Femur (tissue), 1 donor: ENCODE measurements at places on chromosomes 1 and 21.

DNA sequence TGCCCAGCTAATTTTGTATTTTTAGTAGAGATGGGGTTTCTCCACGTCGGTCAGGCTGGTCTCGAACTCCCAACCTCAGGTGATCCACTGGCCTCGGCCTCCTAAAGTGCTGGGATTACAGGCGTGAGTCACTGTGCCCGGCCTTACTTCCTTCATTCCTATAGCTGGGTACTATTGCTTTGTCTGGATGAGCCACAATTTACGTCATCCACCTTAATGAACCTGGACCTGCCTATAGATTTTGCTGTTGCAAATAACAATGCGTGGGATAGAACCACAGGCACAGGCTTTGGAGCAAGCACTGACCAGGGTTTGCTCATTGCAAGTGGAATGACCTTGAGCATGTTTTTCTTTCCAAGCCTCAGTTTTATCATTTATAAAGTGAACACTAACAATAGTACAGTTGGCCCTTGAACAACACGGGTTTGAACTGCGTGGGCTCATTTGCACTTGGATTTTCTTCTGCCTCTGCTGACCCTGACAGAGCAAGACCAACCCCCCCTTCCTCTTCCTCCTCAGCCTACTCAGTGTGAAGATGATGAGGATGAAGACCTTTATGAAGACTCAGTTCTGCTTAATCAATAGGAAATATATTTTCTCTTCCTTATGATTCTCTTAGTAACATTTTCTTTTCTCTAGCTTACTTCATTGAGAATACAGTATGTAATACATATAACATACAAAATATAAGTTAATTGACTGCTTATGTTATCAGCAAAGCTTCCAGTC lies 33.3 kb upstream of the BECN2 start:
- no peak for DNase-seq

- no peak for DNase-seq
Observed at GRCh38 chr1:189211742-189212141, 1265.9 kb downstream of the BRINP3 start.

DNA sequence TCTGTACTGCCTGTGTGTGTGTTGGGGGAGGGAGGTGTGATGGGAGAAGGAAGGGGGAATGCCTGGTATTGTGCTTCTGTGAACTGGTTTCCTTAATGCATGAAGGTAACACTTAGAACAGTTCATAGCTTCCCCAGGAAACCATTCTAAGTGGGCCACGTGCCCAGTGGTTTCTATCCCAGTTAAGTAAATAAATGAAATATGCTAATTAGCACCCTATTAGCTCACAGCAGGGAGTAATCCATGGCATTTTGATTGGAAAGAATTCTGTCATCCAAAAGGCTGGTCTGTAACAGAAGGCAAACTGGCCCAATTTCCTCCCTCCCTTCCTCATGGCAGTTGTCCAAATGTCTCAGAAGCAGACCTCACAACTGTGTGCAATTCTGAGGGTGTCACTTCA lies 199.3 kb downstream of the TTLL7 start:
- DNase-seq = no peak

GRCh38 chr1:209648931-209649776 lies 3.1 kb downstream of the LAMB3 start:
- no peak for DNase-seq

DNA sequence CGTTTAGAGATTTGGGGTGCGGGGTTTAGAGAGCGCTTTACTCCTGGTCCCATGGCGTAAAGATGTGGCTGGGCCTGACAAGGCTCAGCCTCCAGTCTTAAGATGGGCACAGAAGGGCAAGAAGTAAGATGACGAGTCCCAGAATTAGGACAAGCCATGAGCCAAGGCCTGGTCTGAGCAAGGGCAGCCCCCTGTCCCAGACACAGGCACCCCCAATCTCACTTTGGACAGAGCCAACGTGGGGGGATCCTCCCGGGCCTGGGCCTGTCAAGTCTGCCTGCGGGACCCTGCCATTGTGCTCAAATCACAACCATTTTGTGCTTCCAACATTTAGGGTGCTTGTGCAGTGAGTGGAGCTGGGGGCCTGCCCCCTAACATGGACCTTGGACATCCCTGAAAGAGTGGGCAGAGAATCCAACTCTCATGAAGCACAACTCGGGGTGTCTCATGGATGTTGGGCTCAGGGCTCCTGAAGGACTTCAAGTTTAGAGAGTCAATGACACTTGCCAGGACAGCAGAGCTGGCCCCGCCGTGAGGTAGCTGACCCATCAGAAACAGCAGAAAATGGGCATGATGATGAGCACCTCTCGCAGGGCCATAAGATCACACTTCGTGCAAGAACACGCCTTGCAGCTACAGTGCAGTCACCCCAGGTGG lies 52.6 kb downstream of the KIF21B start:
- DNase-seq = no peak

- DNase-seq = no peak
Observed at GRCh38 chr21:37146320-37147235, 73.5 kb downstream of the TTC3 start.

GRCh38 chr1:158180741-158181576 lies at the start of gene CD1D:
CD1D (plus strand) TSS chr1:158180895; CDS start chr1:158181102, 207 bp downstream.
- DNase-seq = peak; percentile 53

DNA sequence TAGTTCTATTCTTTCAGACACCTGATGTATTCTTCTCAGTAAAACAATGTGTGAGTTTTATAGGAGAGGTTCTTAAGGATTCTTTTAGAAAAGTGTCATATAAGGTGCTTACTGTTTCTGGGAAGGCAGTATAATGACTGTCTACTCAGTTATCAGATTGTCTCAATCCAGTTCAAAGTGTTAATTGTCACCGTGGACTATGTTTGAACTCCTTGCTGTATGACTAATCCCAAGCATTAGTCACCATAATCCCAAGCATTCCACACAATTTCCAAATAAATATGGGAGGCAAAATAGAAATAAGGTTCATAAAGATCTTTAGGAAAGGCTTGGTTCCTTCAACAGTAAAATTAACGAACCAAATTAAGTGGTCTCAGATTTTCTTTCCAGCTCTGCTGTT lies 342.1 kb upstream of the NR5A2 start:
- DNase-seq = no peak

- no peak for DNase-seq
Observed at GRCh38 chr21:38729754-38730379, 75.9 kb upstream of the ETS2 start.

- DNase-seq = no peak
Observed at GRCh38 chr1:204575221-204576190, 59.3 kb downstream of the MDM4 start.

DNA sequence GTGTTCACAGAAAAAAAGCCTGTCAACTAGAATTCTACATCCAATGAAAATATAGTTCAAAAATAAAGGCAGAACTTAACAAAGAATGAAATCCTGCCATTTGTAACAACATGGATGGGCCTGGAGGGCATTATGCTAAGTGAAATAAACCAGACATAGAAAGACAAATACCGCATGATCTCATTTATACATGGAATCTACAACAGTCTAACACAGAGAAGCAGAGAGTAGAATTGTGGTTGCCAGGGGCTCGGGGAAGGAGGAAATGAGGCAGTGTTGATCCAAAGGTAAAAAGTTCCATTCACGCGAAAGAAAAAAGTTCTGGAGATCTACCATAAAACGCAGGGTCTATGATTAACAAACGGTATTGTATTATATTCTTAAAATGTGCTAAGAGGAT lies 282.6 kb downstream of the MRPL39 start:
- no peak for DNase-seq

DNA sequence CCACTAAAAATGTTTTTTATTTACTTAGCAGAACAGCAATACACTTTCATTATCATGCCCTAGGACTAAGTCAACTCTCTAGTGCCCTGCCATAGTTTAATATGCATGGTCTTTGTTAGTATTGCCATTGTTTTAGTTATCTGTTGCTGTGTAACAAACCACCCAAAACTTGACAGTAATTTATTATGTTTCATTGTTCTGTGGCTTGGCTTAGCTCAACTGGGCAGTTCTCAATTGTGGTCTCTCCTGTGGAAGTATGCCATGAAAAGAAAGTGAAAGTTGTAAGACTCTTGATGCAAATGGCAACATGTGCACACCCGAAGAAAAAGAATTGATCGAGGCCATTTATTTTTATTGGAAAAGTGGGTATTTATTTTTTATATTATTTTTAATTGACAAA lies 206.3 kb upstream of the KCTD3 start:
- DNase-seq = no peak

DNA sequence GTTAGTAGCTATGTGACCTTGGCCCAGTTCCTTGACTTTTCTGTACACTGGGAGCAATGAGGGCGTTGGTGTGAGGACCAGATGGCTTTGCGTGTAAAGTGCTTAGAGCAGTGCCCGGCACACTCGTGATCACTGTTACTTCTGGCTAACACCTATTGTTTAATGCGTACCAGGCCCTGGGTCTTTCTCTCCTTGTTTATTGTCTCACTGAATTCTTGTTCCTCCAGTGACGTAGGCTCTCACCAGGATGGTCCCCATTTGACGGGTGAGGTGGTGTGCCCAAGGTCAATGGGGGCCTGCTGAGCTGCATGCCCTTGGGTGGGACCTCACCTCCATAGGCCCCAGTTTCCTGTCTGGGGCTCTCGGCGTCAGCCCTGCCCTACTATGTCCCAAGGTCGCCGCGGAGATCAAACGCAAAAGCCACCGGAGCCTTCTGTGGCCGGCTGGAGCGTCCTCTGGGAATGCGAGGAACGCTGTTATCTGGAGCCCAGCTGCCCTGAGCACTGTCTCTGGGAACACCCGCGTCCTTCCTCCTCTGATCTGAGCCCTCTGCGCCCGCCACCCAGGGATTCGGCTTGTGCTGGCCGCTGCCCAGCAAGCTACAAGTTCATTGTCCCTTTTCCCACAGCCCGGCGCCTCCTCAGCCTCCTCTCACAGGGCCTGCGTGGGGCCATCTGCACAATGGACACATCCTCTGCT lies 28.9 kb downstream of the ALPL start:
- no peak for DNase-seq

DNA sequence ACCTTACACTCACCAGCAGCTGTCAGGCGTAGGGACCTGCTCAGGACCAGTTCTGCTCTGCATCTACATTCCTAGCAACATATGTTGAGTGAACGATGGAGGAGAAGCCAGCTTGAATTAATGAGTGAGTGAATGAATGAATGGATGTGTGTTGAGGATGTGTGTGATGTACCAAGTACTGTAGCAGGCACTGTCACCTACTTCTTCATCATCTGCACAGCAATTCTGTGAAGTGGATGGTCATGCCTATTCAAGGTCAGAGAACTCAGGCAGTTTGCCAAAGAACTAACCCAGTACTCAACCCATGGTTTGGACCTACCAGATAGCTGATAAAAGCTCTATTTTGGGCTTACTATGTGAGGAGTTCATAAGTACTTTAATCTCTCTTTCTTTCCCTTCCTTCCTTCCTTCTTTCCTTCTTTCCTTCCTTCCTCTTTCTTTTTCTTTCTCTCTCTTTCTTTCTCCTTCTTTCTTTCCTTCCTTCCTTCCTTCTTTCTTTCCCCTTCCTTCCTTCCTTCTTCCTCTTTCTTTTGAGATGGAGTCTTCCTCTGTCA lies 56.9 kb downstream of the ATP1A1 start:
- DNase-seq = no peak

GRCh38 chr1:62613890-62614289 lies 16.6 kb downstream of the ANGPTL3 start:
- no peak for DNase-seq

- no peak for DNase-seq
Observed at GRCh38 chr1:219703368-219703639, 90.4 kb upstream of the ZC3H11B start.

DNA sequence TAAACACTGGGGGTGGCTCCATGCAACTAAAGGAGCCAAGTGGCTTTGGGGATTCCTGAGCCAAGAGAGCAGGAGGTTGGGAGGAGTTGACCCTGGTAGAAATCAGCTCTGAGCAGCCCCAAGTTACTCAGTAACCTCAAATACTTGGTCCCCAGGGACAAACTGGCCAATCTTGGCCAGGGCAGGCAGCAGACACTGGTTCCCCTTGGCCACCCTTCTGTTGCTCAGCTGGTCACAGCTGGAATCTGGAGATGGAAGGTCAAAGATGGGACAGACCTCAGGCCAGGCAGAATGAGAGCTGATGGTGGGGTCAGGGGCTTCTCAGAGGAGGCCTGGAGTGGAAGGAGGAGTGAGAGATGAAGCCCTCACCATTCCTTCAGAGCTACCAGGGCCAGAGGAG lies 3.3 kb upstream of the RHBG start:
- DNase-seq = no peak

- no peak for DNase-seq
Observed at GRCh38 chr21:16312321-16312720, 582.5 kb downstream of the USP25 start.

- no peak for DNase-seq
Observed at GRCh38 chr21:46183910-46184624, at the start of gene SPATC1L. SPATC1L (minus strand) TSS chr21:46184459; CDS start chr21:46182816, 1,643 bp downstream.

GRCh38 chr1:170707959-170708655 lies 44.2 kb downstream of the PRRX1 start:
- DNase-seq = no peak

GRCh38 chr1:10774615-10775310 lies 21.7 kb downstream of the CASZ1 start:
- DNase-seq = no peak

DNA sequence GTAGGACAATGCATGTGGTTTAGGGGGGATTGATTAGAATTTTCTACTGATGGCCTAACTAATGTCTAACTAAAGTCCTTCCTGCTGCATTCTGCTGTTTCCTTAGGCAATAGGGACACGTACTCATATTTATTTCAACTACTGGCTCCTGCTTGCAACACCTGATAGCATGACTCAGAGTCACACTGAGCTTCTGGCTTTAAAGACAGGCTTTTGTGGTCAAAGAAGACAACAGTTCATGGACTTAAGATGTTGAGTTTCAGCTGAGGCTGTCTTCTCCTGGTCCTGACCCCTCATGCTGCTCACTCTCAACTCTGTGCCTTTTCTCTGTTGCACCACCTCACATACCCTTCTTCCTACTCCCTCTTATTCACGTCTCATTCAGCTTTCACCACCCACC lies 29.1 kb upstream of the TRABD2B start:
- peak; percentile 6 for DNase-seq

GRCh38 chr1:43206600-43207228 lies 34.6 kb downstream of the CFAP57 start:
- DNase-seq = peak; percentile 54

DNA sequence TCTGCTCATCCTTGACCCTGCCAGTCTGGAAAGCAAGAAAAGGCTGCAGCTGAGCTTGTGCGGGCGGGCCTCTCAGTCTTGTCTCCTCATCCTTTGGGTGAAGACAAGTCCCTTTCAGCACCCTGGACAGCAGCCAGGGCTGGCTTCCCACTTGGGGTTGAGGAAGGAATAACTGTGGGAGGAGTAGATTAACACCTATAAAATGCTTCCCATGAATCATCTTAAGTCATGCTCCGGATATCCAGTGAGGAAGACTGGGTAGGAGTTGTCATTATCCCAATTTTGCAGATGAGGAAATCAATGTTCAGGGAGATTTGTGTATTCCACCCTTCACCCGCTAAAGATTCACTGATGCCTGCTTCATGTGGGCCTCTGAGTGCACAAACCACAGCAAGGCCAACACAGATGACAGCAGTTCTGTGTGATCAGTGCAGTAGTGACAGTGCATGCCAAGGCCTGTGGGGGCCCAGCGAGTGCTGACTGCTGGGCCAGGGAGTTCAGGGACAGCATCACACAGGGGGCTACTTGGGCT lies 20.1 kb upstream of the COL16A1 start:
- DNase-seq = peak; percentile 80
